ENCODE measurements at places on chromosomes 1 and 21. TPM values are rescaled to one million over a fixed set of nuclear protein-coding genes. Genes with fewer than 3 reads are reported as not detected.

- DNase-seq: peak; percentile 51
These were observed 816 bp downstream of the IL6R start for GRCh38 chr1:154405747-154406571.

- no peak for DNase-seq
These were observed 91.4 kb downstream of the OLFM3 start for GRCh38 chr1:101905283-101905835.

DNA sequence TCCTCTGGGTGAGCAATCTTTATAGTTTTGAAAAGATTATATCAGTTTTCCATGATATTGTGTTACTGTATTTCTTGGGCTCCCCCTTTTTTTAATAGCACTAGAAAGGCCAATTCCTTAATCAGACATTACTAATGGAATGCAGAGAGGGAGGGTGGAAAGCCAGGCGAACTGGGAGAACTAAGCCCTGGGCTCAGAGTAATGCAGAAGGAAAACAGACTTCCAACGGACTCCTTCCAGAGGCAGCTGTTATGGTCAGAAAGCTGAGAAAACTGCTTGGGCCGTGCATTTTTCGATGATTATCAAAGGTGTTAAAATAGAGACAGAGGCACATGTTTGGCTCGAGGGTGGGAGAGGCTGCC is 206.3 kb downstream of the FOXD2 start:
- no peak for DNase-seq

GRCh38 chr1:100051401-100051800 is 81.3 kb downstream of the SASS6 start:
- no peak for DNase-seq

The APOBEC4 gene
- total RNA-seq: not detected

The OR10Z1 gene
- total RNA-seq: not detected

DNA sequence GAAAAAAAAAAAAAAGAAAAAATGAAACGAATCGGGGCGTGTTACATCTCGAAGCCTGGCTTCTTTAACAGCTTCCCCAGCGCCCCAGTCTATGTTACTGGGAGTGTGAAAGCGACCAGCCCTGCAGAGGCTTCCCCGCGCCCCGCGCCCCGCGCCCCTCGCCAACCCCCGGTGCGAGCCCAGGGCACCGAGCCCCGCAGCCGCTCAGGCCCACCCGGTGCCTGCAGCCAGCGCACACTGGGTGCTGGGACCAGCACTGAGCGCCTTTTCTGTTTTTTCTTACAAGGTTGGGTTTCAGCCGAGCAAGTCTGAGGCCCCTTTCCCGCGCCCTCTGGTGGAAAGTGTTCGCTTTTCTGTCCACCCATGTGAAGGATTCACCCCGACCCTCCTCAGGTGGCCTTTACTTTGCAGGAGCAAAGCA is 42.1 kb upstream of the ZNF496 start:
- peak; percentile 64 for DNase-seq

The DUSP23 gene
- 108 TPM for total RNA-seq

DNA sequence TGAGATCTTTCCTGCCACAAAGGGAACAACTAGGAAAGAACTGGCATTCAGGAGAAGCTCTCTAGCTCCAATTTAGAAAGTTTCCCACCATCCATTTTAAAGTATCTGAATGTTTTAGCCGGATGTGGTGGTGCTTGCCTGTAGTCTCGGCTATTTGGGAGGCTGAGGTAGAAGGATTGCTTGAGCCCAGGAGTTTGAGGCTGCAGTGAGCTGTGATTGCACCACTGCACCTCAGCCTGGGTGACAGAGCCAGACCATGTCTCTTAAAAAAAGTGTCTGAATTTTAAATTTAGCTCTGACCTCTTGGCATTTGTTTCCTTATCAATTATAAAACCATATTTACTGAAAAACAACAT is 67.2 kb downstream of the RPAP2 start:
- no peak for DNase-seq

The CHIA gene
- total RNA-seq: not detected

DNA sequence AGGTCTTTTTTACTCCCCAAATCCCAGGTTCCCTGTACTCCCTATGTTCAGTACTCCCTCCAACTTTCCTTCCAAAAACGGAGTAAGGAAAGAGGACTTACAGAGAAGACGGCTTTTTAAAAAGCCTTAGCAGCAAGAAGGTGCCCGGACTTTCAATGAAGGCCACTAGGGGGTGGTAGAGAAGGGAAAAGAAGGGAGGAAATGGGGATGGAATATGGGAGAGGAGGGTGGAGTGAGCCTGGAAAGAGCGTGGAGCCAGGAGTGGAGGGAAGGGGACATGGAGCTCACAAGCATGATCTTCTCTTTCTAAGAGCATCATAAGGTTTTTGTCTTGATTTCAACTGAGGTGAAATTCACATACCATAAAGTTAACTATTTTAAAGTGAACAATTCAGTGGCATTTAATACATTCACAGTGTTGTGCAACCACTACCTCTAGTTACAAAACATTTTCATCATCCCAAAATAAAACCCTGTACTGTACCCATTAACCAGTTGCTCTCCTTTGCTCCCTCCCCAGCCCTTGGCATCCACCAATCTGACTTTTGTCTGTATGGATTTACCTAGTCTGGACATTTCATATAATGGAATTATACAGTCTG is 129.9 kb downstream of the ZNF281 start:
- peak; percentile 78 for DNase-seq

- no peak for DNase-seq
These were observed 378.9 kb downstream of the HHAT start for GRCh38 chr1:210707300-210708240.

GRCh38 chr1:111895469-111895868 is 94.0 kb downstream of the KCND3 start:
- no peak for DNase-seq

DNA sequence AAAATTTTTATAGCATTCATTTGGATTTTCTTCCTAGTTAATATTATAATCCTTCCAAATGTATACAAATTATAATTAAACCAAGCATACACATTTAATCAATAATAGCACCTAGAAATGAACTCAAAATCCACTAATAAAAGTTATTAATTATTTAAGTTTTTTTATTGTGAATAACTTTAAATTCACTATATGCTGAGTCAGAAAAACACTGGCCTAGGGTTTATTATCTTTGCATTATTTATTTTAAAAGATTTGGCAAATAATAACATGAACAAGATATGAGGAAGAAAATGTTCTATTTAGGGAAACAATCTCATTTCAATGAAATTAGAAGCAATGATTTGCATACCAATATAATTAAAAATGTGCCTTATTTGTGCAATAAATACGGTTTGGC is 951.5 kb downstream of the KCNT2 start:
- no peak for DNase-seq

The CCDC27 gene
- not detected for total RNA-seq

DNA sequence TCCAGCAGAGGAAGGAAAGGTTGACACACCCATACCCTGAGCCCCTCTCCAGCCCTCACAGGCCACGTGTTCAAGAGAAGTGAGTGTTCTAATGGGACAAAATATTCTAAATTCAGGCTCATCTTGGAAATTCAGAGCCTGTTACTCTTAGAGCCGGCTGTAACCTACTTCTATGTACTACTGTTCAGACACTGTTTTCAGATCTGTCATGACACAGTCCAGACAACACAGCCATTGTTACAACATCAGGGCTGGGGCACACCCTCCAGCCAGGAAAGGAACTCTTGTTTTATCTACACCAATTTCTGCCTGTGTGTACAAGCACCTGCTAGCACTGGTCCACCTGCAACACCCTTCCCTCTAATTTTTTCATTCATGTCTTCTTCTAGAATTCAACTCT is 145.4 kb upstream of the C8B start:
- no peak for DNase-seq

- peak; percentile 55 for DNase-seq
These were observed 70.1 kb downstream of the EPHB2 start for GRCh38 chr1:22780696-22781095.

- peak; percentile 48 for DNase-seq
These were observed 10.5 kb downstream of the RO60 start for GRCh38 chr1:193069748-193070385.

The AGL gene
- total RNA-seq: 8.6 TPM

The CFAP57 gene
- total RNA-seq: 0.38 TPM

- DNase-seq: no peak
These were observed 12.6 kb upstream of the DENND1B start for GRCh38 chr1:197787623-197788536.

GRCh38 chr1:170424346-170424745 is 107.6 kb upstream of the GORAB start:
- no peak for DNase-seq

GRCh38 chr1:32988665-32989064 is 24.1 kb upstream of the RNF19B start:
- DNase-seq: no peak

GRCh38 chr1:112818990-112819689 is 104.0 kb upstream of the PPM1J start:
- peak; percentile 28 for DNase-seq

DNA sequence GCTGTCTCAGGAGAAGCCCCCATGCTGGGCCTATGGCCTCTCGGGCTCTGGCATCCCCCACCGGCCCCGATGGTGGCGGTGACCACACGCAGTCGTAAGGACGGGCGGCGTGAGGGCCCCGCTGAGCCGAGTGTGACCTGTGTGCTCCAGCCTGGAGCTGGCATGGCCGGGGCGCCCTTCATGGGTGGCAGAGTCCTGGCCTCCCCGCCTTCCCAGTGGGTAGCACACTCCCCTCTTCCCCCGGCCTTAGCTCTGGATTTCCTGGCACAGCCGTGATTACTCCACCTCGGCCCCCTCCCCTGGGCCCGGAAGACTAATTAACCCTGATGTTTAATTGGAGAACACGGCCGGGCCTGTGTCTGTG is 44.6 kb downstream of the SLX9 start:
- no peak for DNase-seq

DNA sequence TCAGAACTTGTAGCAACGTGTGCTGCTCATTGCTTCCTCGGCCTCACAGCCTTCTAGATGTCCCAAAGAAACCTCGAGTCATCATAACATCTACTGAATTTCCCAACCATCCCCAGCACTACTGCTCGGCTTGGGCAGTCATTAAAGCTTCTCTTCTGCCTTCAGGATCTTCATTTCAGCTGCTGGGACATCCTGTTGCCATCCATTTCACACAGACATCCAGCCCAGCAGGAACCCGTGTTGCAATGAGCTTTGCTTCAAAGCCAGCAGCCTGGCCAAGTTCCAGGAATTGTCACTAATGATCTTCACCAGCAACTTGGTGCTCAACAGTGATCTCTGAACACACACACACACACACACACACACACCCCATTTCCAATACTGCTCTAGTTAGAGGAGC is 18.5 kb downstream of the WLS start:
- DNase-seq: peak; percentile 72

DNA sequence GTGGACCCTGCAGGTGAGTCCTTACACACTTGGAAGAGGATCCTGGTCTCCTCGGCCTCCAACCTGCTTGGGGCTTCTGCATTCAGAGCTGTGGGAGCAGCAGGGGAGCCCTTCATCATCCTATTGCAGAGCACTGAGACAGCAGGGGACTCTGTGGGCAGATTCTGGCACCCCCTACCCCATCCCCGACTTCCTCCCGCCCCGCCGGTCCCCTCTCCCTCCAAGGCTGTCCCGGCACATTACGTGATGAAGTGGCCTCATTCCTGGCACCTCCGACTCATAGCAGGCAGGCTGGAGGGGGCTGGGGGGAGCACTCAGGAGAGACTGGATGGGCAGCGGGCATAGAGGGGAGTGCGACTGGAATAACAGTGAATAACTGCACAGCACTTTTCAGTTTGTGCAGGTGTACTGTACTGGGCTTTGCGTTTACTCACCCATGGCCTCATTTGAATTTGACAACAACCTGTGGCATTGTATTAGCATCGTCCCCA is 394.1 kb downstream of the MATN1 start:
- DNase-seq: no peak

Measured in HT-29 (cell line).